ENCODE measurements at places on chromosomes 7 and 10.

- DNase-seq, result no peak
These were observed 94.8 kb upstream of the AFAP1L2 start for GRCh38 chr10:114499116-114499515.

DNA sequence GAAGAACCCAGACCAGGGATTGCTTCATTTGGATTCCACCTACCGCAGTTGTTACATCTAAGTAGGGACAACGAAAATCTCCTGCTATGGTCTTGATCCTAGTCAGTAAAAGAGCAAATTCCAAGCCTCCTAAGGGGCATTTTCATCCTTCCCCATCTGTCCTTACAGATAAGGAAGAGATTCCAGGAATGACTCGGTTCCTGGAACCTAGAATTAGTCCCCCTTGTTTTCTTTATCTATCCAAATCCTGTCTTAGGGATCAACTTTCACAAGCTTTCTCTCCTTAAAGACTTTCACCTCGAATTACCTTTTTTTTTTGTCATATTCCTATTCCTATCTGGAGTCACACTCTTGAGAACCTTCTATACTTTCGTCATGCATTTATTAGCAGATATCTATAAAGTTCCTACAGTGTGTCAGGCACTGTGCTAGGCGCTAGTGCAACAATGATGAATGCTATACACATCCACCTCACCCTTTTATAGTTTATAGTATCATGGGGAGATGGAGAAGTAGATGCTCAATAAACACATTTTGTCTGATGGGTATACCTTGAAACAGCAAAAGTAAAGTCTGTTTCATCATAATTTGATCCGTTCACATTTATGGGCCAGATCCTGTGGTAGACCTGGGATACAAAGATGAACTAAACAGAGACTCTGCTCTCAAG lies 39.2 kb downstream of the LAMB4 start:
- no peak for DNase-seq

GRCh38 chr7:117085275-117085674 lies 132.0 kb downstream of the ST7 start:
- no peak for DNase-seq

DNA sequence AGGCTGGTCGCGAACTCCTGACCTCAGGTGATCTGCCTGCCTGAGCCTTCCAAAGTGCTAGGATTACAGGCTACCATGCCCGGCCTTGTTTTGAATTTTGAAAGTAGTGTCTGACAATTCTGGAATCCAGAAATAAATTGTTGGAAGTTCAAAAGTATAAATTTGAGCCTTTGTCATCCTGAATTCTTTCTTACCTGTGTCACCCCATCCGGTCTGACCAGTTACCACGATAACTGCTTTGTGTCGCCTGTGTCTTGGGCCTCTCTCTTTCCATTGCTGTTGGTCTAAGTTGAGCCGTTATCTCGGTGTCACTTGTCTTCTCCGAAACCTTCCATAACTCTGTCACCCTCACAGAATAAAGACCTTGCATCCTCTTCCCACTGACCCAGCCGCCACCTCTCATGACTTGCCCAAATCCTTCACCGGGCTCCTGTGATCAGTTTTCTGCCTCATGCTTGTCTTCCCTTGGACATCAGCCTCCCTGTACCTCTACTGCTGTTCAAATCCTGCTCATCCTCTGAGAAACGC lies 18.6 kb downstream of the CUL1 start:
- DNase-seq, result no peak

GRCh38 chr10:133139551-133140065 lies 20.4 kb upstream of the KNDC1 start:
- DNase-seq, result peak; percentile 28

DNA sequence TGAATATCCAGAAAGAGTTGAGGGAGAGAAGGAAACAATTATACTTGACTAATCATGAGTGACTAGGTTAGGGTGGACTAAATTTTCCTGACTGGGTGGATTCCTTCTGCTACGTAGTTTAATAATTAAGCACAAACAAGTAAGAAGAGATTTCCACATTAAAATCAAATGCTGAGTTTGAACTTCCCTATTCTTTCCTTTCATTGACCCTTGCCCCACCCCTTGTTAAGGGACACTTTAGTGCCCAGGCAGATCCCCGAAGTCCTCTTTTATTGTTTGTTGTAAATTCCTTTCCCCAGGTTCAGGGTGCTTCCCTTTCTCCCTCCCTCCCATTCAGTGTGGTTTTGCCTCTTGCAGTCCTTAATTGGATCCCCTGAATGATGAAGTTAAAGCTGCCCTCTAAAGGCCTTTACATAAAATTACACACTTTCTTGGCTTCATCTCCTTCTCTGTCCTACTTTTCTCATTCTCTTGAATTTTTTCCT lies 8.8 kb upstream of the SPAM1 start:
- DNase-seq, result no peak

- no peak for DNase-seq
These were observed 727 bp downstream of the RET start for GRCh38 chr10:43077421-43078171.

GRCh38 chr10:12503311-12503710 lies 154.0 kb downstream of the CAMK1D start:
- DNase-seq, result no peak

DNA sequence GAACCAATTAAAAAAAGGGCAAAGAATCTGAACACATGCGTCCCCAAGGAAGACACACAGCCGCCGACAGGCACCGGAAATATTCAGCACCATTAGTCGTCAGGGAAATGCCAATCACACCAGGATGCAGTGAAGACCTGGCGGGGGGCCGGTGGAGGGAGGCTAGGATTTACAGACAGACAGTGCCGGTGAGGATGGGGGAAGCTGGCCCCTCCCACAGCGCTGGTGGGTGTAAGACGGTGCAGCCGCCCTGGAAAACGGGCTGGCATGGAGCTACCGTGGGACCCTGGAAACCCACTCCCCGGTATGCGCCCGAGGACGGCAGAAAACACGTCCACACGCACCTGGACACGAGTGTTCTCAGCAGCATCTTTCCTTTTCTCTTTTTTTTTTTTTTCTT lies 4.8 kb upstream of the ADAP1 start:
- DNase-seq, result no peak

DNA sequence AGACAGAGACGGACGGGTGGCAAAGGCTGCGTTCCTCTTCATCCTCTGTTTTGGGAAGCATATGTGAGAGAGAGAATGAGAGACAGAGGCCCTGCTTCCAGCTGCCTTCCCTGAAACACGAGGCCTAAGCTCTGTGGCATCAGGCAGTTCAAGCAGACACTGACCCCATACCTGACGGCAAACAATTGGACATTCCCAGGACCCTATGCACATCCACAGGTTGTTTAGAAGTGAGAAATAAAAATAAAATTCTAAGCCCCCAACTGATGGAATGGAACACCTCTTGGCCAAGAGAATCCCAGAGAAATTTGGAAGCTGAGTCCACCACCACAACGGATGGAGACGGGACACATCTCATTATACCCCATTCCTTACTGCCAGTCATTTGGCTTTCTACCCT lies 105.3 kb downstream of the CPXM2 start:
- DNase-seq, result no peak

Data from left hindlimb (tissue), 1 donor.